ENCODE measurements at places on chromosomes 4 and X.

DNA sequence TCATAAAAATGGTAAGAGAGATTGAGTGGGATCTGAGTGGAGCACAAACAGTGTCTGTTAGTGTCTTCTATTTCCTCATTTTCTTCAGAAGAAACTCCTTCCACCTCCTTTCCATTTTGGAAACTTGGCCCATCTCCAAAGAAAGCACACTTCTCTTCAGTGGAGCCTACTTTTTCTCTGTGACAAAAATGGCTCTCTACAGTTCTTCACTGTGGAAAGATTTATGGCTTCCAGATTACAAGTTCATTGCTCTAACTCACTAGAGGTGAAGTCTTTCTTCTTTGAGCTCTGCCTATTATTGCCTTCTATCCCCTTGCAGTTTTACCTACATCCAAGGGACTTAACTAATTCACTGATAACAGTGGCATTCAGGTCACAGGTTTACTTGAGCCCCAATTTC lies 325.8 kb downstream of the ANTXR2 start:
- DNase-seq, result no peak

GRCh38 chrX:134528960-134529359 lies 69.0 kb downstream of the HPRT1 start:
- DNase-seq, result no peak

GRCh38 chrX:11647138-11647537 lies 18.6 kb downstream of the ARHGAP6 start:
- no peak for DNase-seq

DNA sequence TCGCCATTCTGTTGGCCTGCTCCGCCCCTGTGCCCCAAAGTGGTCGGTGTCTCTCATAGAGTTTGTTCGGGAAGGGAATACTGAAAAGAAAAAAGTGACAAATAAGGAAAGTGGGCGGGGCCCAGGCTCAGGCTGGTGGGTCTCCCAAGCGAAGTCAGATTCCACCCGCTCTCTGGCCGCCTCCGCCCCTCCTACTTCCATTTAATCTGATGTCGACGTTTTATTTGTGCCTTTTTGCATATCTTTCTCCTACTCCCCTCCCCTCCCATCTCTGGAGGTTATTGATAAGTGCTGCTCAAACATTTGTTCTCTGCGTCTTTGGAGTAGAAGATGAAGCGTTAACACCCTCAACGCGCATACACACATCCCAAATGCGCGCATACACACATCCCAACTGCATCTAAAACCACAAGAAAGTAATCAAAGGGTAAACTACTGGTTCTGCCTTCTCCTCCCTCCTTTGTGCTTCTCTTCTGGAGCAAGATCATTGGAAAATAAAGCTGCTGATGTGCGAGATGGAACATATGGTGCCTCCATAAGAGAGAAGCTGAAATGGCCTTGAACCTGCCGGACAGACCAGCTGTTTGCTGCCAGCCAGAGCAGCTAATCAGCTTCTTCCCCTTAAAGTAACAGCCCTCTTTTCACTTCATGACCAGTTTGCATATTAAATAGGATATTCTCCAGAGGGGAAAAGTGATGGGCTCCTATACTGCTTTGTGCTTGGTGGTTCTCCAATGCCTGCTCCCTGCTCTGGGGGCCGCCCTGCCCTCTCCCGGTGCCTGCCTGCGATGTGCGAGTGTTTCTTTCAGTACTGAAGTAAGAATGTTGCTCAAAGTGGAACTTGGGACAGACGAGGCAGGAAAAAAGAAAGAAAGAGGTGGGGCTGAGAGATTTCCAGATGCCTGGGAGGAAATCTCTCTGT lies 3.1 kb downstream of the MAMLD1 start:
- peak; percentile 60 for DNase-seq

- no peak for DNase-seq
Observed at GRCh38 chrX:1860936-1861594, 246.2 kb downstream of the ASMT start.

DNA sequence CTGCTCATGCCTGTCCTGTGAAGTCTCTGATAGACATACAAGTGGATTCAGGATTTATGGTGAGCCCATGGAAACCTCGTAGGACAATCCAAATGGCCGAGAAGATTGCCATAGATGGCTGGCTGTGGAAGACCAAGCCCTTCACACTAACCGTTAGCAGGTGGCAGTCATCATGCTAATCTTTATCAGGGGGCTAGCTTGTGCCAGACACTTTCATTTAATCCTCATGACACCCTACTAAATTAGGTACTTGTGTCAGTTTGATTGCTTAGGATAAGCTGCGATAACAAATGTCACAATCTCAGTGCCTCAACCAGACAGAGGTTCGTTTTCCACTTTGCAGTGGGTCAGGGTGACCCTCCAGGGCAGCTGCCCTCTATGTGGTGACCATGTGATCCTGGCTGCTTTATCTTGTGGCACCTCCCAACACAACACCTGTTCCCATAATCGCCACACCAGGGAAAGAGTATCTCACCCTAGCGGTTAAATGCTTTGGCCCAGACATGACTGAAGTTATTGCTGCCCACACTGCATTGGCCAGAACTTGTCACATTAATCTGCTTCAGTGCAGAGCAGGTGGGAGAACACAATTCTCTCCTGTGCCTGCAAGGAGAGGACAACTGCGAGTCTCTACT lies 60.8 kb downstream of the REPS2 start:
- DNase-seq, result no peak
